Forelimb muscle (tissue), 1 donor: ENCODE measurements at places on chromosomes 3 and 15. TPM values are rescaled to one million over a fixed set of nuclear protein-coding genes. Genes with fewer than 3 reads are reported as not detected.

Gene NEK10
- 4.6 TPM for polyA plus RNA-seq

Gene UBE2Q2
- polyA plus RNA-seq, result 47.1 TPM

Gene GPR27
- 3.0 TPM for polyA plus RNA-seq

Gene CNTN3
- polyA plus RNA-seq, result 4.9 TPM

Gene KNG1
- not detected for polyA plus RNA-seq

Gene COL6A5
- 0.13 TPM for polyA plus RNA-seq

Gene TP63
- polyA plus RNA-seq, result 11.6 TPM

- DNase-seq, result no peak
These were observed 120.5 kb upstream of the SAMMSON start for GRCh38 chr3:69879051-69879450.

GRCh38 chr3:53154881-53155285, 6.1 kb upstream of the PRKCD start:
- no peak for DNase-seq

DNA sequence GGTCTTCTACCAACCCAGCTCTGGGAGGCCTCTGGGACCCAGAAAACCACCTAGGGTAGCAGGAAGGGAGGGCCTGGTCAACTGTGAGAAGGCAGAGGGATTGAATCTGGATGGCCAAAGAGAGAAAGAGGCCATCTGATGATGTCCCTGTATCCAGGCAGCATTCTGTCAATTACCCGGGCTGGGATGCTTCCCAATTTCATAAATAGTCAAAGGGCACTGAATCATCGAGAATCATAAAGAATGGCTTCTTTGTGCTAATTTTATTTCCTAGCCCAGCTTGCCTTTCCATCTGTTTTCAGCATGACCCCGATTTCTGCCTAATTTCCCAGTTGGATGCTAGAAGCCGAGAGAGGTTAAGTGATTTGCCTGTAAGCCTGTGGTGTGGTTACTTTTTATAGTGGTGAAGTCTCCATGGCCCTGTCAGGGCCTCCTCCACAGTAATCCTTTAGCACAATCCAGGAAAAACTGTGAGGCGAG, 129.2 kb downstream of the FAM43A start:
- DNase-seq, result no peak

- no peak for DNase-seq
These were observed 9.5 kb downstream of the TADA3 start for GRCh38 chr3:9782770-9783169.

- DNase-seq, result no peak
These were observed 357.7 kb downstream of the OTOL1 start for GRCh38 chr3:161854232-161854771.

DNA sequence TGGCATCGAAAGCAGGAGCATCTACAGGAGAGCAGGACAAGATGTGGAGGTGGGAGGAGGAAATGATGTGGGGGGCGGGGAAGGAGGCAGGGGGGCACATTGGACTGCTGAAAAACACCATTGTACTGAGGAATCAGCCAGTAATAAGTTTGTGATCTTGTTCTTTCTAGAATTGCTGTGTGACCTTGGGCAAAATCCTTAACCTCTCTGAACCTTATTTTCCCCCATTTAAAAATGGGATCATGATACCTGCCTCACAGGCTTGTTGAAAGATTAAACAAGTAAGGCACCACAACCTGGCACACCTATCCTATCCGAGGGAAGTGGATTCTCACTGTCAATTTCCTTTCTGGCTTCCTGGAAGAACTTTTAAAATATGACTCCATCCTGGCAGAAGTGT, 56.9 kb upstream of the ARRDC4 start:
- DNase-seq, result no peak

DNA sequence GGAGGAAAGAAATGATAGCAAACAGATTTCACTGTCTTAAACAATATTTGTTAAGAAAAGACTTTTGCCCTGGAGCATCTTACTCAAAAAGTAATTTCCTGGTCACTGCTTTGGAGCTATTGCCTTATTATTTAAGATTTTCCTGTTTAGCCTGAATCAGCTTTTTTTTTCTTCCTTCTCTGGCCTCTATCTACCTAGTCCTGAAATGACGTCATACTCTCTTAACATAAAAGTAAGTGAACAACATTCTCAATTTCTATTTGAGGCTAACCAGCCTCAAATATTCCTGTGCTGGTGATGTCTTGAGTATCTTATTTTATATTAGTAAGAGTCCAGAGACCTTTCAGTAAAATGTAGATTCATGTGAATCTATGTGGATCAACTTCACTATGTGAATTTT, 221.9 kb upstream of the ALCAM start:
- DNase-seq, result no peak

GRCh38 chr15:79617071-79617470, 184.9 kb downstream of the MINAR1 start:
- DNase-seq, result no peak

DNA sequence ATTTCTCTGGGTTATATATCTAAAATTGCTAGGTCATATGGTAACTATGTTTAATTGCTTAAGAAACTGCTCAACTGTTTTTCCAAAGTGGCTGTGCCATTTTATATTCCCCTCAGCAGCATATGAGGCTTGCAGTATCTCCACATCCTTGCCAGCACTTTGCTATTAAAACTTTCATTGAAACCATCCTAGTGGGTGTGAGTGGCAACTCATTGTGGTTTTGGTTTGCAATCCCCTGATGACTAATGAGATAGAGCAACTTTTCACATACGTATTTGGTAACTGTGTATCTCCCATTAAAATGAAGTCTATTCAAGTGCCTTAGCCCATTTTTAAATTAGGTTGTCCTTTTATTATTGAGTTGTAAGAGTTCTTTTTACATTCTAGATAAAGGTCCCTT, 17.3 kb downstream of the KPNA1 start:
- no peak for DNase-seq

DNA sequence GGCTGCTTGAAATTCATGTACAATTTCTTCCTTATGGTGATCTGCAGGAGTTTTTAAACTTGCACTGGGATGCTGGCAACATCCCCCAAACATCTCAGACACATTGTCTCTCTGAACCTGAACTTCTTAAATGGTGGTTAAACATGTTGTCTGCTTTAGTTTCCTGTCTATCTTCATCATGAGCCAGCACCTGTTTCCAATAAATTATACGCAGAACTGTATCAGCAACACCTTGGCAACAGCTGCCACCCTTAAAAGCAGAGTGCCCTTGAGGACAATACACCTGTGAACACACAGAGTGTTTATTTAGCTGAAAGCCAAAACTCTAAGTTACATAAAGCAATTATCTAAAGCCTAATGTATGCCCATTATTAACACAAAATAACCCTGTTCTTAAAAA, 242.9 kb downstream of the WNT5A start:
- DNase-seq, result no peak

GRCh38 chr3:186931532-186932280, 1.4 kb downstream of the ST6GAL1 start:
- DNase-seq, result no peak

- no peak for DNase-seq
These were observed 47.8 kb downstream of the SPRED1 start for GRCh38 chr15:38300395-38300794.

GRCh38 chr3:79870313-79870620, 102.5 kb upstream of the ROBO1 start:
- DNase-seq, result no peak

DNA sequence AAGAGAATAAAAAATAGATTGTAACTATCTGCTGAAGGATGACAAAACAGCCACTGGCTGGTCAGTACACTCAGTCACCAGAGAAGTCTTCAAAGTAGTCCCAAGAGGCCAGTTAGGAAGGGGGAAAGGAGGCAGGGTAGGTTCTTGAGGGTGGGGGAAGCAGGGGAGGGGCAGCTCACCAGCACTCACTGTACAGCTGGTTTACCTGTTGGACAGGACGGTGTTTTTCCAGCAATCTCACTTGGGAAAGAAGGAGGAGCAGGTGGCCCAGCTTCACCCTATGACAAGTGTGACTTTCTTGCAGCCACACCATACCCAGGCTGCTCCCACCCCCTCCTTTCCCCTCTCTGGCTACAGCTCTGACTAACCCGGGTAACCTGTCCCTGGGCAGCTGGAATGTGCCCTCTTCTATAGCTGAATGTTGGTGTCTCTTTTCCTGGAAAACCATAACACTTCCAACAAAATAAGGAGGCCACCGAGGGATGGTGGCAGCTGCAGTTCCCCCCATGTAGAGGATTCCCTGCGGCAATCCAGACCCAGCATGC, 203.4 kb upstream of the NSMCE3 start:
- DNase-seq, result no peak

DNA sequence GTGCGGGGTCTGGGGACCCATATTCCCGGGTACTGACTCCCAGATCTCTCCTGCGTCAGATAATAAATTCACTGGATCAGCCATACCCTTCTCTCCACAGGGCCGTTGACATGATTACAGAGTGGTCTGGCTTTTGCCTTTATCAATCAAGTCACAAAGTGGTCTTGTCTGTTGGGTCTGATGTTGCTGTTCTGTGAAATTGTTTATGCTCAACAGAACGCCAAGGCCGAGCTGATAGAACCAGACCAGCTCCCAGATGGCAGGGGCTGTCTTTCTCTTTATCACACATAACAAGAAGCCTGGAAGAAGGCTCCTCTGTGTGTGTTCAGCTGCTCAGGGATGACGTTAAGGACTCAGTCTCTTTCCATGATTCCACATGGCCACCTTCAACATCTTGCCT, 751 bp upstream of the DCLK3 start:
- no peak for DNase-seq

DNA sequence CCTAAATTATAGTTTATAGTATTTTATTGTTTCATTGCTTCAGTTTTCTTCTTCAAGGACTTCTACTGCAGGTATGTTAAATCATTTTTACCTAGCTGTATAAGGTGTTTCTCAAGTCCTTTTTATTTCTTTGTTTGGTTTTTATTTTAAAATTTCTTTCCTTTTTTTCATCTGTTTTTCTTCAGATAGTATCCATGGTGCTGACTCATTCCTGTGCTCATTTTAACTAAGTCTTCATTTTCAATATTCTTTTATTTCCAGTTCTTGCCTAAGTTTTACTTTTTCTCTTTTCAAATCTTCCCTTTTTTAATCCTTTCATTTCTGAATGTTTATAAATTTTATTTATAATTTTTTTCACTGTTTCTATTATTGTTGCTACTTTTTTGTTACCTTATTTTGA, 42.3 kb upstream of the STIMATE start:
- DNase-seq, result no peak

DNA sequence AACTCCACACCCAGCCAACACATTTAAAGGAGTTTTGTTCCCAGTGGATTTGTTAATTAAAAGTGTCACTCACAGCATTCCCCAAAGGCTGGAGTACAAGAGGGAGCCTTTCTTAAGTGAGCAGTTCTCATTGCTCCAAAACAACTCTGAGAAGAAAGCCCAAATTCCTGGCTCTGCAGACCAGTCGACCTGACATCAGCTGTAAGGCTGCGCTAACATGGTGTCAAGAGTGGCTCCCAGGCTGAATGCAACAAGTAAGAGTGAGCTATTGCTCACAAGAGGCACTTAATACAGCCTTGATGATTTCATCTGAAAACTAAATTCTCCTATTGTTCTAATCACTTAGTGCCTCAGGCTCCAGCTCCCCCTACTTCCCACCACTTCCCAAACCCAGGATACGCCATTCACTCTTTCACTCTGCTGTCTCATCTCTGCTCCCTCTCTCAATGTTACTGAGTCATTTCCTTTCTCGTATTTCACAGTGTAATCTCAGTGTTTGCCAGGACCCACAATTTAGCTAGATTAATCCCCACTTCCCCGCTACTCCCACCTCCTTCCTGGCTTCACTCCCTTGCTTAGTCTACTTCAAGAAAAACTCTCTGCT, 81.8 kb downstream of the WWTR1 start:
- no peak for DNase-seq
